ENCODE measurements at places on chromosomes 16 and 17.

DNA sequence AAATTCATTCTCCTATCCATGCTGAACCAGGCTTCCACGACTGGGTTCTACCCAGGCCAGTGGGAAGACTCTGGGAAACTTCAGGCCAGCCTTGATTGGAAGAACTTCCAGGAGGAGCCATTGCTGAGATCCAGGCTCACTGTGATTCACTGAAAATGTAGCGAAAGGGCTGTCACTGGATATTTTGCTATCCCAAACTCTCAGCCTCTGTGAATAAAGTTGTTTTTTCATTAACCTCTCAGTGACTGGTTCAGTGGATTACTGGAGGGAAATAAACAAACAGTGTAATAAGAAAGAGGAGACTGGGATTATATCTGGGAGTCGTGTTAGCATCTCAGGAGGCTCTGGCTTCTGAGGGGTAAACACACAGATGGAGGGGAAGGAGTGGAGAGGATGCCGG lies 3.1 kb downstream of the FOXL1 start:
- no peak for ATAC-seq

GRCh38 chr17:19273731-19274130 lies 36.6 kb downstream of the EPN2 start:
- no peak for ATAC-seq

GRCh38 chr16:16909126-16909525 lies 530.2 kb downstream of the NPIPA7 start:
- ATAC-seq, result no peak

DNA sequence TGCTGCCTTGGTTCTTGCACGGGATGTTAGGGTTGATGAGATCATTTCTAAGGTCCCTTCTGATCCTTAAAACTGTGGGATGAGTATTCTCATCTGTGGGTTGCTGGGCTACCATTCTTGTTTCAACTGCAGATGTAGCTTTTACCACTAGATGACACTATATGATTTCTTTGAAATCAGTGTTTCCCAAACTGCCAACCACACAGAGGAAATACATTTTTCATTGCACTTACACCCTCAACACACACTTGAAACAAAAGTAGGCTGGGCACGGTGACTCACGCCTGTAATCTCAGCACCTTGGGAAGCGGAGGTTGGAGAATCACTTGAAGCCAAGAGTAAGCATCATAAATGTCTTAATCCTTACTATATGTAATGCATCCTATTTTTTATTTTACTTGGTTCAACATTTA lies 15.3 kb downstream of the LCMT1 start:
- peak; percentile 94 for ATAC-seq

DNA sequence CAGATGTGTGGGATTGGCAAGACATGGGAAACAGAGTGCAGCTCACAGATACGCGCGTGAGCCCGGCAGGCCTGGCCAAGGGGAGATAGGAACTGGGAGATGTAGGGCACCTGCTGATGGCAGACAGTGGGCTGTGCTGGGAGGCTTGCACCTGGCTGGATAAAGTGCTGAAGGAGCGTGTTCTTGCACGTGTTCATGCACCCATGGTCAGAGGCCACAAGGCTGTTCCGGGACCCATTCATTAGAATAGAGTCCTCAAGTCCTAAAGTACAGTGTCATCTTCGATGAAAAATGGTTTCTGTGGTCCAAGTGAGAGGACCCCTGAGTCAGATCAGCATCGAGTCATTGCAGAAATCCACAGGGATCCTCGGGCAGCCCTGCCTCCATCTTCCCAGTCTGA lies 236.4 kb downstream of the CCDC182 start:
- ATAC-seq, result peak; percentile 51

DNA sequence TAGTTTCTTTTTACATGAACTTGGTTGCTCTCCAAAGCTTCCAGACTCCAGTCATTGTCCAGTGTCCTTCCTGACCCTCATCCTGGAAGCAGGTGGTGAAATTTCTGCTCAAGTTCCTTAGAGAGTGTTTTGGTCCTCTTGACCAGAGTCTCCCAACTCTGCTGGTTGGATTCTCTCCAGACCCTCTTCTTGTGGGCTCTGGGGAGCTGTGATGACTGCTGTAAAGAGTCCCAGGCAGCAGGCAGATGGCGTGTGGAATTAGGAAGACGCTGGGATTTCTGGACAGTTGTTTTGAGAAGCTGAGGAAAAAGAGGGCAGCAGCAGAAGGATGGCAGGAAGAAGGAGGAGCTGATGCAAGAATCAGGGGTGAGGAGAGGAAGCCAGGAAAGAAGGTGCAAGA lies 1.6 kb upstream of the SEZ6 start:
- ATAC-seq, result no peak

- ATAC-seq, result no peak
Measured at GRCh38 chr17:182050-182751, 751 bp upstream of the DOC2B start.

DNA sequence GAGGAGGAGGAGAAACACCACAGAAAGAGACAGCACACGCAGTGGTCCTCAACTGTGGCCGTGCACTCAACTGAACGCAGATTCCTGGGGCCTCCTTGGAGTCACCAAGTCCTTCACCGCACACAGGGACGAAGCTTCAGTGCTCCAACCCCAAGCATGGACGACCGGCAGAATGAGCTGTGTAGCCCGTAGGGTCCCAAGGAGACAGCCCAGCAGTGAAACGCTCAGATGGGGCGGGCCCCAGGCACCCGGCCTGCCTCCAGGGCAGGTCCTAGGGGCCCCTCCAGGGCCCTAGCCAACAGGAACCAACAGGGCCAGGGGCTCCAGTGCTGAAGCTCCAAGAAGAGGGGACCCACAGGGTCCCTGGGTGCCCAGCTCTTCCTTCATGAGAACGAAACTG lies 13.2 kb downstream of the RAB40B start:
- ATAC-seq, result no peak

GRCh38 chr17:62664336-62665120 lies 37.1 kb downstream of the MRC2 start:
- no peak for ATAC-seq

GRCh38 chr16:48555155-48555554 lies 54.8 kb downstream of the N4BP1 start:
- ATAC-seq, result no peak

GRCh38 chr17:63316100-63316499 lies 130.0 kb downstream of the CYB561 start:
- ATAC-seq, result no peak

DNA sequence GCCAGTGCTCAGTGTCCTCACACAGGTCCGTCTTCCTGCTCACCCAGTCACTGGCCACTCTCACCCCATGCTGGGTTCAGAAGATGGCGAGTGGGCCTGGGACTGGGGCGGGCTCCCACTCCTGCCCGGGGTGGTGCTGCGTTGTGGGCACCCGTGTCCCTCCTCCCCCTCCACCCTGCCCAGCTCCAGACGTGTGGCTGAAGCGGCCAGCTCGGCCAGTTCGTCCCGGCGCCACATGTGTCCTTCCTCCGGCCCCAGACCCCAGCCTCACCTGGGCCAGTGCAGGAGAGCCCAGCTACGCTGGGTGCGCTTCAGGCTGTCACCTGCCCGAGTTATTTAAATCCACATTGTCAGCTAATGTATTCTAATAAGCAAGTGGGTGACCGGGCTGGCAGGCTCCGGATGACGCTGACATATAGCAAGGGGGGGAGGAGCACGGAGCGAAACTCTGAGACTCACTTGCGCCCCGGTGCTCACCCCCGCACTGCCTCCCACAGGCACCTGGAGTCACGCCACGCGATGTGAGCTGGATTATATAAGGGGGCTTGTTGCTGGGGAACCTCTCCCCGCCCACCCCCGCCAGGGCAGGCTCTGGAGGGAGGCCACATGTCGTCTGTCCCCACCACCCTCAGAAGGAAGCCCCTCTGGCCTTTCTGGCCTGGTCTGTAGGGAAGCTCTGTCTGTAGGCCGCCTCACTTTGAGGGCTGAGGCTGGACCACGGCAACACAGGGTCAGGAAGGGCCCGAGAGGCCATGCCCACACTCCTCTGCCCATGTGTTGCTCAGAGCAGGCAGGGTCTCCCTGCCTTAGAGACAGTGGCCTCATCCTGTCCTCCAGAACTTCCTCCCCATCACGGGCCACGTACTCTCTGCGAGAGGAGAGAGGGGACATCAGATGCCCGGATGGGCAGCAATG lies 7.1 kb upstream of the BAIAP2 start:
- peak; percentile 20 for ATAC-seq

- ATAC-seq, result no peak
Measured at GRCh38 chr17:44792276-44792675, 33.5 kb downstream of the ADAM11 start.

DNA sequence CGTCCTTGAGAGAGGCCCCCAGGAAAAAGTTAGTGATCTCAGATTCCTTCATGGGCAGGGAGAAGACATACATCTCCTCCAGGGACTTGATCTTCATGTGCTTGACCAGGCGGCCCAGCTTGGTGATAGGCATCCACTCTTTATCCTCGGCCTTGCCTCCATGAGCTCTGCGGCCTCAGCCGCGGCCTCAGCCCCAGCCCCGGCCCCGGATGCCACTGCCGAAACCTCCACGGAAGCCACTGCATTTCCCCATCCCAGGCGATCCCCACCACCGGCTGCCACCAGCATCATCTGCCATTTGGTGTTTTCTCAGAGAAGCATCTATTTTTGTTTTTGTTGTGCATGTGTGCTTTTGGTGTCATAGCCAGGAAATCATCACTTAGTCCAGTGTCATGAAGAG lies 16.7 kb upstream of the DHRS11 start:
- no peak for ATAC-seq
